ENCODE measurements at places on chromosomes 2 and 18.

DNA sequence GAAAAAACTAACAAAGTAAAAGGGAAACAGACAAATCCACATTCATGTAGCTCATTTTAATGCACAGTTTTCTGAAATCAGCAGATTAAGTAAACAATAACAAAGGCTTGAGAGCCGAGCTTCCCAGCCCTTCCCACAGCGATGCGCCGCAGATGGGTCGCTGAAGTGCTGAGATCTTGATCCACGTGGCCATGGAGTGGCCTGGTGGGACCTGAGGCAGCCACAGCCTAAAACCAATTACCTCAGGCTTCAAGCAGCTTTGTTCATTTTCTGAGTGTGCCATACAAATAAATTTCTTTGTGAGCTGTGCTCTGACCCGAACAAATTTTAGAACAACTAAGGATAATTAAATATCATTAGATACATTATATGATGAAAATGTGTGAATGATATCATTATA is 25.6 kb upstream of the CYRIA start:
- no peak for DNase-seq

- DNase-seq, result no peak
These were observed 187.3 kb downstream of the PID1 start for GRCh38 chr2:229083606-229084340.

DNA sequence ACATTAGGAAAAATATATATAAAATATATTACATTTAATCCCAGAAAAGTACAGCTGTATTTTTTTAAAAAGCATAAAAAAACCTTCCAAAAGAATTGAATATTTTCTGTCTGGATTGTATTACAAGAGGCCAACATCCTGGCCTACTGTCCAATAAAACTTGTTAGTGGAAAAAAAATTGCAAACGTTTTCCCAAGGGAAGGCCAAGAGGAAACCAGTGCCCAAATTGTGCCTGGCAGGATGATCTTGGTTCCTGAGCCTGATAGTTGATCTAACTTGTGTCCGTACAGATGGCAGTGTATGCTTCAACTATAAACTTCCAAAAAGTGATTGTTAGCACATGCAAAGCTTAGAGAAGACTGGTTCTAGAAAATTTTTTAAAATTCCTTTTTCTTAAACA is 90.6 kb upstream of the LPIN2 start:
- DNase-seq, result no peak

GRCh38 chr2:240507060-240507777 is 50.6 kb downstream of the ANKMY1 start:
- no peak for DNase-seq

DNA sequence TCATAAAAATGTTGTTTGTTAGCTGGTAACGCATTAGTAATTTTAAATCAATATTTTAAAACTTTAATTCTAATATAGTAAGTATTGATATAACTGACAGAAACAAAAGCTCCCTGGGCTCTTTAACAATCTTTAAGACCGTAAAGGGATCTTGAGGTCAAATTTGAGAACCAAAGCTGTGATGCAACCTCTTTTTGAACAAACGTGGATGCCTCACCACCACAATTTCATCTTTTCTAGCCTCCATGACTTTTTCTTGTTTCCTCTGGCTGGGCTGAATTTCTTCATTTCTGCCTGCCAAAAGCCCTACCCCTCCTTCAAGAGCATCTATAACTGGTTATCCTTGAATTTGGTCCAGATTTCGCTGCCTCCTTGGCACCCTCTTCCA is 563 bp upstream of the POLE4 start:
- no peak for DNase-seq

- DNase-seq, result no peak
These were observed 182.5 kb downstream of the PRKCE start for GRCh38 chr2:45833968-45834344.

DNA sequence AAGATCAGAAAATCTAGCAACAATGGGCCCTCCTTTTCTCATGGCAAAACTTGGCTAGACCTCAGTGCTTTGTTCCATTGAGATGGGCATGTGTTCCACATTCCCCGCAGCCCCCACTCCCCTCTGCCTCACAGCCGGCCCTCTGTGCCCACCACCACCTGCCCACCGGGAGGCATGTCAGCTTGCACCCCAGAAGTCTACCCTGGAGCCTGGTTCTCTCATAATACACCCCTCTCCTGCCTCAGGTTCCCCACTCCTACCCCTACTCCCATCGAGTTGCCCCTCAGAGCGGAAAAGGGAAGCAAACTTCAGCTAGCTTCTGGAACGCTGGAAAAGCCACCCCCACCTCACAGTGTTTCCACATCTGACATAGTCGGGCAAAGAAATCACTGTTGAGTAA is 219.0 kb downstream of the ANAPC1 start:
- DNase-seq, result no peak

- DNase-seq, result no peak
These were observed 108.7 kb downstream of the EN1 start for GRCh38 chr2:118738524-118739308.

DNA sequence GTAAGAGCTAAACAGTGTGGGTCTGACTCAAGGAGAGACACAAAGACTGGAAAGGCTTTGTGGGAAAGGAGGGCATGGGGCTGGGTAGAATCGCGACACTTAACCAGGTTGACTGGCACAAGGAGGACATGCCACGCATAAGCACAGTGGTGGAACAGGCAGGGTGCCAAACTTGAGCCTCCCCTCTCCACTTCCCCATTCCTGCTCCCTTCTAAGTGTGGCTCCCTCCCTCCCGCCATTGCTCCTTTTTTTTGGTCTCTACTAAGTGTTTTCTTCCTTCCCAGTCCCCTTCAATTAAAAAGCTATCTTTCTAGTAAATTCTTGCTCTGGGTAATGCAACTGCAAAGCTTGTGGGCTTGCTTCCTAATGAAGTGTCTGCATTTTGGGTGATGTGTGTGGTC is 40.3 kb upstream of the ZFP36L2 start:
- no peak for DNase-seq

GRCh38 chr2:147553775-147554271 is 291.0 kb upstream of the ACVR2A start:
- DNase-seq, result no peak

DNA sequence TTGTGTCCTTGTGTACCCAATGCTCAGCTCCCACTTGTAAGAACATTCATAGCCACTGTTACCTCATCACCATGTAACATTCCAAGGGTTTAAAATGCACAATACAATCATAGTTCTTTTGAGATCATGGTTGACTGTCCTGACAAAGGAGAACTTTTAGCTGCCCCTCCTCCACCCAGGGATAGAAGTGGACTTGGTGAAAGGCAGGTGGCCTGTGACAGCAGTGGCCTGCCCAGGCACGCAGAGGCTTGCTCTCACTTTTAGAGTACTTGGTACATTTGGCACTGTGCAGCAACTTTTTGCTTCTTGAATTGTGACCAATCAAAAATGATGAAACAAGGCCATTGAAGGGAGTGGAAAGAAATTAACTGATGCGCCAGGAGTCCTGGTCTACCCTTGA is 108.7 kb downstream of the ANKRD44 start:
- DNase-seq, result no peak

GRCh38 chr2:217530392-217531090 is 472.3 kb downstream of the TNS1 start:
- no peak for DNase-seq

DNA sequence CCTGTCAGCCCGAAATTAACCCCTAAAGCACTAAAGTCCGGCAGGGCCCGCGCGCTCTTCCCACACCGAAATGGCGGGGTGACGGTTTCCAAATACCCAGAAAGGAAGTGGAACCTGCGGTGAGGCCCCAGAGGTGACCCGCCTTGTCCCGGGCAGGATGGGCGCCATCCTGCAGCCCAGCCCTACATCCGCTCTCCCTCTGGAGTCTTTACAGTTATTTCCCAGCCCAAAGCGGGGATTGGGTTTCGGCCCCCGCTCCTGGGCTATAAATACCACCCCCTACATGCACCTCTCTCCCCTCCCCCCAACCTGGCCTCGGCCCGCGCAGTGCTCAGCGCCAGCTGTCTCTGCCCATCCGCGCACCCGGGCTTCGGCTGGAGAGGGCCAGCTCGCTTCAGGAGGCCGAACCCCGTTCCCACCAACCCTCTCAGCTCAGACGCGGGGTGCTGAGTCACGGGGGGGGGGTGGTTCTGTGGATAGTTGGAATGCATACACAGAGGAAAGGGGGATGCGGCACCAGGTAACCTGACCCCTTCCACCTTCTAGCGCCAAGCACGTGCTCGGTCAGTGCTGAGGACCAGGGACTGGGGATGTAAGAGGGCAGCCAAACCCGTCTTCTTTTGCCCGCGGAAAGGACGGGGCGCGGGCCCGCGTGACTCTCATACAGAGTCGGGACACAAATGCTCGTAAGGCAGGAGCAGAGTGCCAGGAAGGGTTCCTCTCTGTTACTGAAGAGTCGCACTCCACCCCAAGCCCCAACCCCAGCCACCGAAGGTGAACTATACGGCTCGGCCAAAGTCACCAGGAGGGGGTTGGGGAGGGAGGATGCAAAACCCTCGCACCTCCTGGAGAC is at the start of gene TUBA4B:
TUBA4B (plus strand) TSS at position 344 of the 853 bp plus-strand sequence; CDS start at position 509, 165 bp downstream.
- no peak for DNase-seq

GRCh38 chr2:165277295-165277694 is 38.1 kb downstream of the SCN2A start:
- no peak for DNase-seq

GRCh38 chr2:178870703-178871102 is 63.5 kb upstream of the TTN start:
- DNase-seq, result no peak

- no peak for DNase-seq
These were observed 114.8 kb downstream of the ATL2 start for GRCh38 chr2:38262069-38262871.

DNA sequence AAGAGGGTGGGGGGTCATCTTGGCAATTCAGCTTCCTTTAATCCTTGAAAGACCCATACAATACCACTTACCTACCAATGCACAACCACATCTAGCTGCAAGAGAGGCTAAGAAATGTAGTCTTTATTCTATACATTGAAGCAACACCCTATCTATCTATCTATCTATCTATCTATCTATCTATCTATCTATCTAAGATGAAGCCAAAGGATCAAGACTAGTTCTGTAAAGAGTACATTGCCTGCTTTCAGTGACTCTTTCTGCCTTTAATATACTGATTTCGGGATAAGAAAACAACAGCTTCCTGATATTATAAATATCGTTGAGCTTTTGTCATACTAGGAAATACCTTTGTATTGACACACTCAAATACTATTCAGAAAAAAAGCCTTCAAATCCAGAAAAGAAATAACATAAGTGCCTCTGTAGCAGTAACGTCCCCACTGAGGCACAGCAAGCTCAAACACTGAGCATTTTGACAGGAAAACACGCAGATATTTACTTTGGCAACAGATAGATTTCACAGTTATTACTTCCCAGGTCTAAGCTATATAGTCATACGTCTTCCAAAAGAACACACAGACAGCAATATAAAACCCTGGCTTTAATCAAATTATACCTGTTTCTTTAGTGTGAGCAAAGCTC is 139.4 kb upstream of the SERTAD2 start:
- DNase-seq, result no peak

DNA sequence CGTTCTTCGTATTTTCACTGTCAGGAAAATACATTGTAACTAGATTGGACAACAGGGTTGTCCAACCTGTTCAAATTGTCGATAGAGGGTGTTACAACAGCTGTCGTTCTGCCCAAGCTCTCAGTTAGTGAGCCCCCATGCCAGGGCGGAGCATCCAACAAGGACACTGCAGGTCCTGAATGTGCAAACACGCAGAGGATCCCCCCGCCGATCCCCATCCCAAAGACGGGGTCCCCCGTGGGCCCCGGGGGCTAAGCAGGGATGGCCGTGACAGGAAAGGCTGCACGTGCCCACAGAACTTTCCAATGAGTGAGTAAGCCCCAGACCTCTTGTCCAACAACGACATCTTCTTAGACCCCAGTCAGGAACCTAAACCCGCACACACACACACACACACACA is 140.8 kb downstream of the PXDN start:
- DNase-seq, result no peak

- DNase-seq, result no peak
These were observed 158.3 kb downstream of the GULP1 start for GRCh38 chr2:188449971-188450370.

DNA sequence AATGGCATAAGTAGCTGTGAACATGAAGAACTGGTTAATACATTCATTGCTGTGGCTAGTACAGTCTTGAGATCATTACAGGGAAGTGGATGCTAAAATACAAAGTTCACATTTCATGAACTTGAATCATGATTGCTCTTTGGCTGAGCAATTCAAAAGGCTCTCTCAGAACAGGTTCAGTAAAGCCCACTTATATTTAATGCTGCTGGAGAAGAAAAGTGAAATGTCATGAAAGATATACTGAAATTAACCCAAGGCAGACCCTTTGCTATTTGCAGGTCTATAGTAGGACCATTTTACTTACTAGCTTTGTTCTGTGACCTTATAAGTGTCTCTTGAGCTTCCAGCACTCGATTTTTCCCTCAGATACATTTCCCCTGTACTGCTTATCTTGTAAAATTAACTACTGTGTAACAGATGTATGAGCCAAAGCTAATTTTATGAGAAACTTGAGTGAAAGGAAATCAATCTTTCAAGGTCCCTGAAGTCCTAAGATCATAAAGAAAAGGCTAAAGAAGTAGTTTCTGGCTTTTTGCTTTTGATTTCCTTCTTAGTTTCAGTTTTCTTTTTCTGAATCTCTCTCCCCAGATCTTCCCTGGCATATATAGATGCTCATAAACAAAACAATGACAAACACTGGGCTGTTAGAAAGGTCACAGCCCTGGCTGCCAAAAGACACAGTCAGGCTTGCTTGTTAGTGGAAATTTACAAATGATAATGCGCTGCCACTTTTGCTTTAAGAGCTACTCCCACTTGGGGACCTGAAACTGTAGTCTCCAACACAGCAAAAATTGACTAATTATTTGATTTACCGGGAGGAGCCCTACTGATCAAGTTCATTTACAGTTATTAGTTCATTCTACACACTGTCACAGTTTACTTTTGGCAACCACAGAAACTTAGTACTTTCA is 132.7 kb upstream of the XPO1 start:
- no peak for DNase-seq
